ENCODE measurements at places on chromosomes 12 and 14. TPM values are rescaled to one million over a fixed set of nuclear protein-coding genes. Genes with fewer than 3 reads are reported as not detected.
A peak's percentile ranks its signal among the peaks of the same experiment; 100 is the strongest.

ANKRD9 gene
- total RNA-seq = 247 TPM

DIP2B gene
- 40.0 TPM for total RNA-seq

FOXG1 gene
- total RNA-seq = not detected

ARF6 gene
- 114 TPM for total RNA-seq

DNA sequence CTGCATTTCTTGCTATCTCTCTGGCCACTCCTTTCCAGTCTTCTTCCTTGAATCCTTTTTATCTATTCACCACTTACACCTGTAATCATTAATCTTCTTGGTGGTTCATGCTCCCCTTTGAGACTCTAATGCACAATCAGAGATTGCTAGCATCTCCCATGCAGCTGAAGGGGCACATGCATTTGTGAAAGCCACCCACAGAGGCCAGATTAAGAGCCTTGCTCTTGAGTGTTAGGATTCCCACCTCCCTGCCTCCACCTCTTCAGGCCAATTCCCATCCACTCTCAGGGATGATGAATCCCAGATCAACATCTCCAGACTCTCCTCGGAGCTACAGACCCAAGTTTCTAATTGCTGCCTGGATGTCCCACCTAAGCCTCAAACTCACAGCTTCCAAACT lies 19.4 kb upstream of the KRT18 start:
- no peak for DNase-seq
- H3K4me1 ChIP-seq = peaks cover 37% of the 10 kb centered on the region
- no peaks in the 10 kb centered on the region for H3K36me3 ChIP-seq
- H3K4me3 ChIP-seq = no peak overlapping the region
- H3K27ac ChIP-seq = no peak overlapping the region

- H3K27ac ChIP-seq = peak overlapping the region; percentile 46
- H3K27me3 ChIP-seq = no peaks in the 10 kb centered on the region
- no peak overlapping the region for H3K4me3 ChIP-seq
- DNase-seq = no peak
- no peaks in the 10 kb centered on the region for H3K36me3 ChIP-seq
Observed at GRCh38 chr12:108327621-108328344, 11.3 kb downstream of the CMKLR1 start.

DNA sequence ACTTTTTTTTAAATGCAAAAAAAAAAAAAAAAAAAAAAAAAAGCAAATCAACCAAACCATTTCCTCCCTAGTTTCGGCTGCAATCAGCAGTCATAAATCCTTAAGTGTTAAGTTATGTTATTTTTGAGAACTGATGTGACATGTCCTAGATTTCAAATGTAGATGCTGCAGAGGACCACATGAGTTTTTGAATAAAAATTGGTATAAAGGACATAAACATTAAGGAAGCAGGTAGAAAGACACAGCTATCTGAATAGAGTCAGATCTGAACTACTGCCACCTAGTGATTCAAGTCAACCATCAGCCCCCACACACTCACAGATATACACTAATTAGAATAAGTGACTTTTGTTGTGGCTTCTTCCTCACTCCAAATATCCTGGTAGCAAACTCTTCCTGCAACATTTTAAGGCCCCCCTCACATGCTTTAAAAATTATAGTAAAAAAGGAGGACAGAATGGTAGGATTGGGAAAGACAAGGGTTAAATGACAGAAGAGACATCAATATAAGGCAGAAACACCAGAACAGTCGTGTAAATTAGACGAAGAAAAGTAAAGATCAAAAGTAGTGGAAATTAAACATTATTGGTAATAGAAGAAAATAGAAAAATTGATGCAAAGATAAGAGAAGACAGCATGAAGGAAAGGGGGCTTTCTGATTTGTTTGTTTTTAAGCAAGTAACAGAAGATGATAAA lies 394.5 kb upstream of the ATP2B1 start:
- H3K4me3 ChIP-seq = no peak overlapping the region
- H3K36me3 ChIP-seq = no peaks in the 10 kb centered on the region
- no peaks in the 10 kb centered on the region for H3K4me1 ChIP-seq
- no peak overlapping the region for H3K27ac ChIP-seq
- no peaks in the 10 kb centered on the region for H3K27me3 ChIP-seq

- H3K27ac ChIP-seq = no peak overlapping the region
- H3K4me1 ChIP-seq = no peaks in the 10 kb centered on the region
- DNase-seq = peak; percentile 48
- H3K27me3 ChIP-seq = no peaks in the 10 kb centered on the region
- H3K36me3 ChIP-seq = no peaks in the 10 kb centered on the region
Observed at GRCh38 chr14:23186913-23187654, 3.6 kb upstream of the SLC7A8 start.

DNA sequence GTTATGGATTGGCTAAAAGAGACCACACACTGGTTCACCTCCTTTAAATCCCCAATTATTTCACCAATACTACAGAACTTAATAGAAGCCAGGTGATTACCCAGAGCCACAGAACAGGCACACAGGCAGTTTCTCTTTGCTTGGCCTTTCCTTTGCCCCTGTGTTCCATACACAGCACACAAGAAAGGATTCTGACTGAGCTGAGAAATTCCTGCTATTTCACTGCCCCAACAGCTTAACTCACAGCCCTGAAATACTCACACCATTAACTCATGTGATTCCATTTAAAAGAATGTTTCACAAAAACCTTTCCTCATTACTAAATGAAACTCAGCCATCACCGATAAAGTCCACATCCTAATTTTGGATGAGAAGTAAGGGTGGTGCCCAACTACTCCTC lies 133.6 kb downstream of the MED13L start:
- H3K27me3 ChIP-seq = no peaks in the 10 kb centered on the region
- H3K4me3 ChIP-seq = no peak overlapping the region
- peak overlapping the region; percentile 11 for H3K27ac ChIP-seq
- H3K36me3 ChIP-seq = no peaks in the 10 kb centered on the region
- DNase-seq = no peak
- H3K4me1 ChIP-seq = peaks cover 46% of the 10 kb centered on the region

DNA sequence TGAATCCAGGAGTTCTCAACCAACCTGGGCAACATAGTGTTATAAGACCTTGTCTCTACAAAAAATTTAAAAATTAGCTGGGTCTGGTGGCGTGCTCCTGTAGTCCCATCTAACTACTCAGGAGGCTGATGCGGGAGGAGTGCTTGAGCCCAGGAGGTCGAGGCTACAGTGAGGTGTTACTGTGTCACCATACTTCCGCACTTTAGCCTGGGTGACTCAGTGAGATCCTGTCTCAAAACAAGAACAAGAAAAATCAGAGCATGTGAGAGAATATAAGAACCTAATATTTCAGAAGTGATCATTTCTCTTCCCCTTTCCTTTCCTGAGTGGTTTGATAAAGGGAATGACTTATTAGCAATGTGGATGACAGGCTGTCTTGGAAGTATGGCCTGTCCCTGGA lies 9.5 kb downstream of the TRAF3 start:
- H3K4me3 ChIP-seq = no peak overlapping the region
- DNase-seq = no peak
- H3K27ac ChIP-seq = no peak overlapping the region
- no peaks in the 10 kb centered on the region for H3K36me3 ChIP-seq

DNA sequence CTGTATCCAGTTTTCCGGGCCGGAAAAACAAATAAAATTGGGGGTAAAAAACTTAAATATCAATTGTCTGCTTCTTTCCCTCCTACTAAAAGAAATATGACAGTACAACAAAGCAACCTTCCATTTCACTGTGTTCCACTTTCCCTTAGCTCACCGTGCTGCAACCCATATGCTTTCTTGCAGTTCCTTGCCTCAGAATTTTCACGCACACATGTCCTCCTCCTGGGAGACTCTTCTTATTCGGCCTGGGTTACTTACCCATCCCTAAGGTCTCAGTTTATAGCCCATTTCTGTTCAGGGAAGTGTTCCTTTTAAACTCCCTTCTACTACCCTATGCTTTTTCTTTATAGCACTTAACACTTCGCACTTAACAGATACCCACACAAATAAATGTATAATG lies 4.5 kb upstream of the MAGOHB start:
- no peaks in the 10 kb centered on the region for H3K36me3 ChIP-seq
- DNase-seq = no peak
- H3K27ac ChIP-seq = no peak overlapping the region
- no peaks in the 10 kb centered on the region for H3K27me3 ChIP-seq
- H3K4me3 ChIP-seq = no peak overlapping the region

DNA sequence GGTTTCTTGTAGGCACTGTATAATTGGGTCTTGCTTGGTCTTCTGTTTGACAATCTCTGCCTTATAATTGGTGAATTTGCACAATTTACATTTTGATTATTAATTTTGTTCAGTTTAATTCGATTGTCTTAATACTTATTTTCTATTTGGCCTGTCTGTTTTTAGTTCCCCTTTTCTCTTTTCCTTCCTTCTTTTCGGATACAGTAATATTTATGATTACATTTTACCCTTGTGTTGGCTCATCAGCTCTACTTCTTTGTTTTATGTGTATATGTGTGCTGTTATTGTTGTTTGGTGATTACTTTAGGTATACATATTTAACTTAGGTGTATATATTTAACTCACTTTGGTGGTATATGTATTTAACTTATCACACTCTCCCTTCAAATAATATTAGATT lies 12.8 kb upstream of the BEGAIN start:
- H3K36me3 ChIP-seq = no peaks in the 10 kb centered on the region
- peaks cover 11% of the 10 kb centered on the region for H3K27me3 ChIP-seq
- no peak for DNase-seq
- no peak overlapping the region for H3K4me3 ChIP-seq

DNA sequence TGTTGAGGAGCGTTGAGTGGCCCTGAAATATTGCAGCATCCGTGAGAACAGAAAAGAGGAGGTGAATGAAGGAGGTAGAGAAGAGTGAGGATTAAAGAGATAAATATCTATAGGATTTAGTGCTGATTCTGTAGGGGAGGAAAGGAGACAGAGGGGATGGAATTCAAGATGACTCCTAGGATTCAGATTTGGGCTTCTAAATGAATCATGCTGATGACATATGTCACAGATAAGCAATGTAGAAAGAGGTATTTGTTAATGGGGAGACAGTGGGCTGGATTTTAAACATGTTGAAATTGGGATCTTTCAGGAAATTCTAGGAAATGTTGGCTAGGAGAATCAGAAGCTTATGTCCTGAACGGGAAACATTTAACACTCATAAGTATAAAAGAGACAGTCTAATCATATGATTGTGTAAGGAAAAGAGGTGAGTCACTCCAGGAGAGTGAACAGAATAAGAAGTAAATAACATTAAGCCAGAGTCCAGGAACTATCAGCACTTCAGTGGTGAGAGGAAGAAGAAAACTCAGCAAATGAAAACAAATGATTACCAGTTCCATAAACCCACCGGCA lies 58.1 kb upstream of the DIO2 start:
- no peaks in the 10 kb centered on the region for H3K36me3 ChIP-seq
- H3K4me3 ChIP-seq = no peak overlapping the region
- H3K4me1 ChIP-seq = no peaks in the 10 kb centered on the region
- no peaks in the 10 kb centered on the region for H3K27me3 ChIP-seq
- H3K27ac ChIP-seq = no peak overlapping the region

GRCh38 chr14:68719634-68720384 lies 73.1 kb downstream of the ZFP36L1 start:
- no peaks in the 10 kb centered on the region for H3K27me3 ChIP-seq
- H3K36me3 ChIP-seq = no peaks in the 10 kb centered on the region
- H3K4me1 ChIP-seq = peaks cover 7% of the 10 kb centered on the region
- DNase-seq = no peak

Measured in transverse colon (tissue), 4 donors.